ENCODE measurements at places on chromosomes 5 and 9. TPM values are rescaled to one million over a fixed set of nuclear protein-coding genes. Genes with fewer than 3 reads are reported as not detected.

The CAPSL gene
- total RNA-seq, result not detected

The NR6A1 gene
- 2.1 TPM for total RNA-seq

The PDLIM4 gene
- total RNA-seq, result 0.47 TPM

The HMMR gene
- 25.3 TPM for total RNA-seq

The LRRTM2 gene
- total RNA-seq, result not detected

The OR2V1 gene
- total RNA-seq, result not detected

The C1QTNF3 gene
- 0.33 TPM for total RNA-seq

The ZNF462 gene
- 3.6 TPM for total RNA-seq

The TXNDC8 gene
- not detected for total RNA-seq

The IL5 gene
- not detected for total RNA-seq

The SLC6A19 gene
- 0.07 TPM for total RNA-seq

The FRMPD1 gene
- not detected for total RNA-seq

The SLC1A3 gene
- total RNA-seq, result not detected

The CDH6 gene
- total RNA-seq, result 0.07 TPM

The CDH18 gene
- total RNA-seq, result not detected

The FOXD4L3 gene
- total RNA-seq, result not detected

The PCDHAC2 gene
- total RNA-seq, result 7.4 TPM

The GPR151 gene
- total RNA-seq, result not detected

The FAM174A gene
- 15.3 TPM for total RNA-seq

The F2RL1 gene
- total RNA-seq, result 272 TPM

The TEK gene
- total RNA-seq, result 0.06 TPM

The PKD2L2 gene
- total RNA-seq, result not detected

The ZFYVE16 gene
- total RNA-seq, result 13.2 TPM

The PCDHGB1 gene
- total RNA-seq, result 1.7 TPM

The SPATA31A3 gene
- total RNA-seq, result not detected

The PCDHB11 gene
- 0.20 TPM for total RNA-seq

The SYK gene
- total RNA-seq, result 0.04 TPM

The NDFIP1 gene
- total RNA-seq, result 51.9 TPM

The LCN9 gene
- not detected for total RNA-seq

The GARIN3 gene
- total RNA-seq, result not detected

The SPINK6 gene
- total RNA-seq, result not detected

The NREP gene
- 3.6 TPM for total RNA-seq

The SPAG8 gene
- total RNA-seq, result 0.72 TPM

The TSSK1B gene
- total RNA-seq, result not detected

The STKLD1 gene
- 0.85 TPM for total RNA-seq

The SET gene
- 407 TPM for total RNA-seq

The BTNL3 gene
- total RNA-seq, result not detected

The TRIP13 gene
- 66.4 TPM for total RNA-seq

The ARHGEF39 gene
- total RNA-seq, result 18.0 TPM

The PRDM9 gene
- total RNA-seq, result not detected

The LCNL1 gene
- 0.18 TPM for total RNA-seq

The CENPP gene
- 5.6 TPM for total RNA-seq

The NKD2 gene
- 12.5 TPM for total RNA-seq

The IGFBPL1 gene
- total RNA-seq, result 2.4 TPM

The NXNL2 gene
- 0.79 TPM for total RNA-seq

The FGD3 gene
- 0.36 TPM for total RNA-seq

The SOHLH1 gene
- not detected for total RNA-seq

The IL4 gene
- total RNA-seq, result not detected

The OR13C3 gene
- not detected for total RNA-seq

The CCL19 gene
- total RNA-seq, result not detected

The PCDHA10 gene
- total RNA-seq, result not detected

The SLC25A2 gene
- total RNA-seq, result not detected

The PKN3 gene
- 20.6 TPM for total RNA-seq

The ARL14EPL gene
- total RNA-seq, result not detected

The MLANA gene
- total RNA-seq, result not detected

The GLDC gene
- 14.1 TPM for total RNA-seq

The FOXD4L6 gene
- total RNA-seq, result not detected

The UNC13B gene
- total RNA-seq, result 10.2 TPM

The OTULINL gene
- total RNA-seq, result 13.5 TPM

The PGM5 gene
- not detected for total RNA-seq

All from A549 treated with ZK216348 at 1 μM for 4 hours (cell line).